ENCODE measurements at places on chromosomes 5 and 9.
A peak's percentile ranks its signal among the peaks of the same experiment; 100 is the strongest.

- DNase-seq, result no peak
Measured at GRCh38 chr5:57745029-57745428, 262.4 kb upstream of the ACTBL2 start.

DNA sequence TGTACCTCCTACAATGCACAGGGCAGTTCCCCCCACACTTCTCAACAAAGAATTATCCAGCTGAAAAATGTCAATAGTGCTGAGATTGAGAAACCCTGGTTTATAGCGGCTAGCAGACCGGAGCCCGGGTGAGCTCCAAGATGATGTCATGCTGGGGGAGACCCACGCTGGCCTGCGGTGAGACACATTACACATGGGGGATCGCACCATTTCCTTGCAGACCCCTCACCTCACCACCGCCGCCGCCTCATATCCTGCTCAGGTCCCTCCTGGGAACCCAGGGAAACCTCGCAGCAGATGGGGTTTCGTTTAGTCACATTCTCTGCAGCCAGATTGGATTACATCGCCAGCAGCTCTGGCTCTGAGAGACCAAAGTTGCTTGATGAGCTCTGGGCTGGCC, 14.7 kb upstream of the TNC start:
- no peak for DNase-seq

DNA sequence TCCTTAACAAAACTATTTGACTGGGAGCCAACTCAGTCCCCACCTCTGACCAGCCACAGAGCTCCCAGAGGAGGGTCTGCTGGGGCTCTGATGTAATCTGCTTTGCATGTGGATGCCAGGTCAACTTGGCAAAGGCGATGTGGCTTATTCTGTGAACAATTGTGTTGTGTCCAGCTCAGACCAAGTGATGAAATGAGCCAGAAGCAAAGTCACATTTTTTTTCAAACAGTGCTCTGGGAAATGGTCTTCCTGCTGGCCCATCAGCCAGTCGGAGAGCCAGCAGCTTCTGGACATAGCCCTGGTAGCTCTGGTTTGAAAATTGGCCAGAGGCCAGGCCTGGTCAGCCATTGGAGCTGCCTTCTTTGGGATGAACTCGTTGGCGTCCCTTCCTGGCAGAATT, 86.5 kb downstream of the ANGPTL2 start:
- no peak for DNase-seq

GRCh38 chr9:35406183-35406959, 83.5 kb upstream of the RUSC2 start:
- DNase-seq, result peak; percentile 99

GRCh38 chr9:82206946-82207345, 218.4 kb downstream of the SPATA31D1 start:
- no peak for DNase-seq

All from H1 (cell line).